ENCODE measurements at places on chromosomes 3 and 15.

GRCh38 chr15:92600856-92601255 lies 54.7 kb downstream of the FAM174B start:
- no peak for DNase-seq

DNA sequence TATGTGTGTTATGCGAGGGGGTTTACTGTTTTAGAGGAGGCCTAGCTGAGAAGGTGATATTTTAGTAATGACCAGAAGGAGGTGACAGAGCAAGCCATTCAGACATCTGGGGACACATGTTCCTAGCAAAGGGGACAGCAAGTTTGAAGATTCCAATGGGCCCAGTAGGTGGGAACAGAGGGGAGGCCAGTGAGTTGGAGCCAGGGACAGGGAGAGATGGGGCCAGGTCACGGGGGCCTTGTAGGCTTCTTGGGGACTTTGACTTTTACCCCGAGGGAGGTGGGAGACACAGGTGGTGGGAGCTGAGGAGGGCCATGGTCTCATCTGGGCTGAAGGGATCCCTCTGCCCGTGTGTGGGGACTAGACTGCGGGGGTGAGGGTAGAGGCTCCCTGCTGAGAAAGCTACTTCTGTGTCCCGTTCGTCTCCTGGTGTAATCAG lies 72.5 kb downstream of the MGLL start:
- no peak for DNase-seq

- peak; percentile 43 for DNase-seq
These were observed 138.5 kb downstream of the RORA start for GRCh38 chr15:61090386-61091288.

DNA sequence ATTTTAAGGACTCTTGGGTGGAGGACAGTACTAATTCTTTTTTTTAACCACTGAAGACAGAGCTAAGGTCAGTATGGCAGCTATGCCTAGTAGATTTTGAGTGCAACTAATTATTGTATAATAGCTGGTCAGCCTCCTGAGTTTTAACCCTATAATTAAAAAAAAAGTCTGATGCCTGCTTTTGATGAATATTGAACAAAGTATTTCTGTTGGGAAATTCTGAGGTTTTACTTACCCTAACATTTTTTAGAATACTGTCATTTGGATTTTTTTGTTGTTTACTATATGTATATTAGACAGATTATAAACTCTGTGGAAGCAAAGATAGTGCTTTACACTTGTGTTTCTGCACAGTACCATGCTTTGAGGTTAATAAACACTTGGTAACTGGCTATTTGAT lies 20.8 kb downstream of the TCF12 start:
- no peak for DNase-seq

DNA sequence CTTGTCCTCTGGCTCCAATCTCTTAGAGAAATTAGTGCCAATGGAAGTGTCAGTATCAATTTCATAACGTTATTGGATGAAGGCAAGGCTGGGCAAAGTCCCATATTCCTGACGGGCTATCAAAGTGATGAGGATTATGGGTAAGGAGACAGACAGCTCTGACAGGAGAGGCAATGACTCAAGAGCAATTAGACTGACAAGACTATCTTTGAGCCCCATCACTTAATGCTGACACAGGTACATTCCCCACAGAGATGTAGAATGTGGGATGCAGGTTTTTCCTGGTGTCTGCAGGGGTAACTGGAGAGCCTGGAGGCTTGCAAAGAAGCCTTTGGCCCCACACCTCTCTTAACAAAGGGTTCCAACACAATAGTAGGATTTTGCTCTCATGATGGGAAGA lies 208.3 kb downstream of the NTRK3 start:
- DNase-seq = no peak

Data from NCI-H1417 (cell line).